ENCODE measurements at places on chromosomes 1 and 21. TPM values are rescaled to one million over a fixed set of nuclear protein-coding genes. Genes with fewer than 3 reads are reported as not detected.

FASLG gene
- total RNA-seq, result not detected

DNA sequence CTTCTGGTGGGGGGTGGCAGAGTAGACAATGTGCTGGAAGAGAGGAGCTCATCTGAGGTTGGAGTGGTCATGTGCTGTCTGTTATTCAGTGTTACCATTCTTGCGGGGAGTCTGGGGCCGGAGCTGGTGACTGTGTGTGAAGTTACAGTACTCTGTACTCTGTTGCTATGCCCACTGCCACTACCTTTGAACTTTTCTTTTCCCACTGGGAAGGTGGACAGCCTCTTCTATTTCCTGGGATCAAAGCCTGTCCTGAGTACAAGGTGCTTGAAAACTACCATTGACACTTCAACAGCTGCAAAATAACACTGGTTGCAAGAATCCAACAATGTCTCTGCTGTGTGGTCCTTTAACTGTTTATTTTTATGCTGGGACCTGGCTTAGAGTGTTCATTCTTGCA lies 66.4 kb upstream of the ZNF326 start:
- no peak for DNase-seq

DNA sequence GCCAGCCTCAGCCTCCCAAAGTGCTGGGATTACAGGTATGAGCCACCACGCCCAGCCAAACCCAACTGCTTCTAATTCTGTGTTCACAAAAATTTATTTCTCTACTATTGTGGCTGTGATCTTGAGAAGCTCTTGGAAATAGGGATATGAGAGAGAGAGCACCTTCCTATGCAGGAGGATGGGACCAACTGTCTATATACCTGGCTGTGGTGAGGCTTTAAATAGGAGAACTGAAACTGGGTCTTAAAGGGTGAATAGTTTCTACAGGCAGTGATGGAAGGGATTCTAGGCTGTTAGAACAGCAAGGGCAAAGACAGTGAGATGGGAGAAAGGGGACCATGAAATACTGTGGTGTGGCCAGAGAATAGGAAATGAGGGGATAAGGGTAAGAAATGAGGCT lies 8.3 kb upstream of the PTCH2 start:
- no peak for DNase-seq

- no peak for DNase-seq
Observed at GRCh38 chr21:30486180-30486579, 1.1 kb downstream of the KRTAP19-2 start.

GRCh38 chr1:92831368-92831761 lies 475 bp upstream of the RPL5 start:
- DNase-seq, result no peak

DNA sequence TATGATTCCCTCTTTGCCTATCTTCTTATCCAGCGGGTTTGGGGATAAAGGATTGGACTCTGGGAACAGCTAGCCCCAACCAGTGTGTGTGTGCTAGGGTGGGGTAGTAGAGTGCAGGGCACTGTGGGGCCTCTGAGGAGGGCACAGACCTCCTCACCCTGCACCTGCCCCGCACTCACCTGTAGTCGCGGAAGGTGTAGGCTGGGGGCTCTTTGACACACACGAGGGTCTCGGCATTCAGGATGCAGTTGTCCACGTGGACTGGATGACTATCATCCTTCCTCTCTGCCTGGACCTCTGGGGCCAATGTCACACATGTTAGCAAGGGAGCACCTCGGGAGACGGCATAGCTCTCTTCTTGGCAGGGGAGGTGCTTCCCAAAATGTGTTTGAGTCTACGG lies 8.0 kb upstream of the CLDN19 start:
- no peak for DNase-seq

DNA sequence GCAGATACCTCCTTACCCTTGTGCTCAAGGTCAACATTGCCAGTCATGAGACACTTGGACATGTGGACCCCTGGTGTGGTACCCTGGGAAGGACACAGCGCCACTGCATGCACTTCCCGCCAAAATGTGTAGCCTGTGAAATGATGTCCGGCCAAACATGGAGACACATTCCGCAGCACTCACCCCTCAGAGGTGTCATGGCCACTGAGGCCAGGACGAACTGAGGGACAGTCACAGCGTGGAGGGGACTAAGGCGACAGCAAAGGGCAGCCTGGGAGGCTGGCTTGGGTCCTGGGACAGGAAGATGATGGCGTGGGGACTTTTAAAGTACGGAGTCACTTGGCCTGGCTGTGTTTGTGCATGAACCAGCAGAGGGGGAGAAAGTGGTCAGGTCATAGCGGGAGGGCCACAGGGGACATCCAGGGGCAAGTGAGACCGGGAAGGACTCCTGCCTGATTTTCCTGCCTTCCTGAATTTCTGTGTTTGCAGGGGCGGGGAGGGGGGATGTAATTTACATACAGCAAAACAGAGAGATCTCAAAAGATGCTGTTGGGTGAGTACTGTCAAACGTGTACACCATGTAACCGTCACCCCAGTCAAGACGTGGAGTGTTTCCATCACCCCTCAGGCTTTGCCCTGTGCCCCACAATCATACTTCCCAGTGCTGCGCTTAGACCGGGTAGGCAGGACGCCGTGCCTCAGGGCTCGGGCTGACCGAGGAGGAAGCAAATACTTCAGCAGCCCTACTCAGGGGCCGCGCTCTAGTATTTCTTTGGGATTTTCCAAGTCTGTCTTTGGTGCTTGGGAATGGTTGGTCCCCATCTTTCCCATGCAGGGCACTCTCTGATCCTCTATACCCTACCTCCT lies 45.2 kb downstream of the WDR4 start:
- DNase-seq, result no peak

- DNase-seq, result no peak
Observed at GRCh38 chr1:95431235-95431634, 197.2 kb downstream of the RWDD3 start.

DNA sequence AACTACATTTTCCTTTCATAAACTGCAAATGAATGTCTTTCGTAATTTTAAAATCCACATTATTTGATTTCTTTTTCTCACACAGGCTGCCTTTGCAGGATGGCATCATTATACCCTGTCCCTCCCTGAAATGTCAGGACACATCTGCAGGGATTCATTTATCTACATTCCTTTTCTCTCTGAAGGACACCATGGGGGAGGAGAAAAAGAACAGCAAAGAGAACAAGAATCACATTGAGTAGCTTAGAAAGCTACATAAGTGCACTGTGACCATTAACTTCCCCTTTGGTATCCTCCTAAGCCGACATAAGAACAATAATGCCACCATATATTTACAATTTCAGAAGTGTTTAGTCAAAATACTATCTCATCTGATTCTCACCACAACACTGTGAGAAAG lies 129.5 kb downstream of the PIGK start:
- DNase-seq, result no peak

Measured in Caki2 (cell line).